Activated CD8-positive, alpha-beta T cell treated with anti-CD3 and anti-CD28 coated beads for 36 hours (primary cell): ENCODE measurements at places on chromosomes 11 and 22. TPM values are rescaled to one million over a fixed set of nuclear protein-coding genes. Genes with fewer than 3 reads are reported as not detected.

The OR52I1 gene
- not detected for total RNA-seq

The TTC28 gene
- total RNA-seq, result 1.9 TPM

DNA sequence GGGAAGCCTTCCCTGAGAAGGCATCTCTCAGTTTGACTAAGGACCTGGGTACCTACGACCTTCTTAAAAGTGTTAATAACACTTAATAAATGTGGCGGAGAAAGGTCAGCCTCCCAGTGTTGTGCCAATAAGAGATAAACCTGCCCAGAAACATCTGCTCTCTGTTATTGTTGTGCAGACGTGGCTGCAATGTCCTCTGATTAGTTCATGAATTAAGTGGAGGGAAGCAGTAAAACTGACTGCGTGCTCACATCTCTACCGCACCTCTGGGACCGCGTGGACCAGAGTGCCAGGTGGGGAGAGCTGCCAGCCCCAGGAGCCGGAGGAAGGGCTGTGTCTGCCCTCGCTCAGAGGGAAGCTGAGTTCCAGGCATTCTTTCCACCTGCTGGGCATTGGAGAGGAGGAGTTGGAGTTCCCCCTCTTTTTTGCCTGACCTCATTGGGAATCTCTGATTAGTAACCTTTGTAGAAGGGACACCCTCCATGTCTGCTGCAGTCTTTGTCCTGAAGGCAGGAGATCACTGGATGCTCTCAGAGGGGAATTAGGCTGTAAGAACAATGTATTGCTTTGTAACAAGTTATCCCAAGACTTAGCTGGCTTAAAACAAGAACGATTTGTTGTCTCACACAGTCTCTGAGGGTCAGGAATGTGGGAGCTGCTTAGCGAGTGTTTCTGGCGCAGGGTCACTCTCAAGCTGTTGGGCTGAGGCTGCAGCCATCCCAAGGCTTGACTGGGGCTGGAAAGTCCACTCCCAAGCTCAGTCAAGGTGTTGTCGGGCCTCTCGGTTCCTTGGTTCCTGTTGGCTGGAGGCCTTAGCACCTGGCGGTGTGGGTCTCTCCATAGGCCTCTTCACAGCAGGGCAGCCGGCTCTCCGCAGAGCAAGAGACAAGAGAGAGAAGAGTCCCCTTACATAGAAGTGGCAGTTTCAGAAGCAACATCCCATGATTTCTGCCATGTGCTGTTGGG is 247.6 kb upstream of the TBCEL start:
- DNase-seq, result no peak

DNA sequence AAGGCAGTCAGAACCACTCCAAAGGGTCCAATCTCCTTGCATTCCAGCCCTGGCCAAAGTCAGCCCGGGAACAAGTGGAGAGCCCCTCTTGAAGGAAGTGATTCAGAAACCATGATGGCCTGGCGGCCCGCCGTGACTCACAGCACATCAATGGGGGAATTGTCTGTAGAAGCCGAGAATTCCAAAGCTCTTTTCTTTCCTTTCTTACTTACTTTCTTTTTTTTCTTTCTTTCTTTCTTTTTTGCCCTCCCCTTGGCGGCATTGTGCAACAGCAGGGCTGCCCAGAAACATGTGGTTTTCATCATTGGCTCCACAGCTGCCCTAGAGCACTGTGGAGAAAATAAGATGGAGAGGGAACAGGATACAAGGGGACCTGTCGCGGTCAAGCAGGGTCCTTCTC is 140.2 kb upstream of the TIMP3 start:
- DNase-seq, result no peak

DNA sequence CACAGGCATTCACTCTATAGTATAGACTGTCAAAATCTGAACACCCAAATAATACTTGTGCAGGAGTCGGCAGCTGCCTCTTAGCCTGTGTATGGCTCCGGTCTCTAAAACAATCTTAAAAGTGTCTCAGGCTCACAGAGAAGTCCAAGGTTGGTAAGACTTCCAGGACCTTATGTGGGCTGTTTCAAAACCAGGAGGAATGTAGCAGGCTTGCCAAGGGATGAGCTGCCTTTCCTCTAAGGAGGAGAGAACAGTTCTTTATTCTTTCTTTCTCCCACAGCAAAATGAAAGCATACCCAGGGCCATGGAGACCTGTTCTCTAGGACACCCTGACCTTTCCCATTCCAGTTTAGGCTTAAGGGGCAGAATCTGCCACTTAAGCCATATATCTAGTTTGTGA is 176.5 kb downstream of the TRPC6 start:
- no peak for DNase-seq

- DNase-seq, result no peak
Measured at GRCh38 chr11:44766112-44766971, 39.6 kb downstream of the TSPAN18 start.

DNA sequence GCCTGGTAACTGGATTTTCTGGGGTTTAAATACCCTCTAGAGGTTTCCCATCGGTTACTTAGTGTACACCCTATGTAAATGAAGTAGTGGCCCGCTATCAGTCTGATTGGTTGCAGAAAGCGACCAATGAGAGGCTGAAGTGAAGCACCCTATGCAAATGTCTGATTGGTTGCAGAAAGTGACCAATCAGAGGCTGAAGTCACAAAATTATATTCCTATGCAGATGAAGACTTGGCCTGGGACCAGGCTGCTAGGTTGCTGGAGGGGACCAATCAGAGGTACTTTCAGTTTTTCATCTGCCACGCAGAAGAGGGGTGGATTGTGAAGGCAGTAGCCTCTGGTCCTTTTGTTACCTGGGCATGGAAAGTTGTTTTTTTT is 134.8 kb downstream of the TBC1D22A start:
- no peak for DNase-seq

DNA sequence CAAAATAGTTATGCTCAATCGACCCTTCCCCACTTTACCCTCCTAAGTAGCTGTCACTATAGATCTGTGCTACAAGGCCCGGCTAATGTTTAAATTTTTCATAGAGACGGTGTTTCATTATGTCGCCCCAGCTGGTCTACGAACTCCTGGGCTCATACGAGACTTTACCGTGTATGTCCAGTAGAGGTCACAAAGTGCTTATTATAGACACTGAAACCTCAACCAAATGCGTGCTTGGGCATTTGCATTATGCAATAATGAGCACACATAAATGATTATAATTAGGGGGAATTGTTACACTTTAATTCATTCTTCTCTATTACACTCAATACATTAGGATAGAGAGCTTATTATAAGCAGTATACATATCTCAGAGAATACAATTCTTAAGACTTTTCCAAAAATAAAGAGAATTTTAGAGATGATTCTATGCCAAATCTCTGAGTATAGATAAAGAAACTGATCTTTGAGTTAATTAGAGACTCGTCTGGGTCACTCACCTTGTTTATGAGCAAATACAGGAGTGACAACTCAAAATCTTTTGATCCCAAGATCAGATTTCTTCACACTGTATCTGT is 12.5 kb upstream of the MRPL16 start:
- DNase-seq, result peak; percentile 54
